ENCODE measurements at places on chromosomes 4 and X. TPM values are rescaled to one million over a fixed set of nuclear protein-coding genes. Genes with fewer than 3 reads are reported as not detected.

The BANK1 gene
- total RNA-seq = 0.27 TPM

The MGAT4D gene
- total RNA-seq = 0.29 TPM

The TGIF2LX gene
- not detected for total RNA-seq

The COL4A5 gene
- total RNA-seq = 4.8 TPM

The SLC6A14 gene
- 0.13 TPM for total RNA-seq

The PPP1R2C gene
- not detected for total RNA-seq

The IL3RA gene
- total RNA-seq = not detected

The TMEM31 gene
- 0.46 TPM for total RNA-seq

The LONRF3 gene
- 0.88 TPM for total RNA-seq
